CD4-positive, alpha-beta T cell treated with Interleukin-12 subunit alpha and Interleukin-12 subunit beta, for 1 hour (primary cell): ENCODE measurements at places on chromosomes 13 and 19.
A peak's percentile ranks its signal among the peaks of the same experiment; 100 is the strongest.

DNA sequence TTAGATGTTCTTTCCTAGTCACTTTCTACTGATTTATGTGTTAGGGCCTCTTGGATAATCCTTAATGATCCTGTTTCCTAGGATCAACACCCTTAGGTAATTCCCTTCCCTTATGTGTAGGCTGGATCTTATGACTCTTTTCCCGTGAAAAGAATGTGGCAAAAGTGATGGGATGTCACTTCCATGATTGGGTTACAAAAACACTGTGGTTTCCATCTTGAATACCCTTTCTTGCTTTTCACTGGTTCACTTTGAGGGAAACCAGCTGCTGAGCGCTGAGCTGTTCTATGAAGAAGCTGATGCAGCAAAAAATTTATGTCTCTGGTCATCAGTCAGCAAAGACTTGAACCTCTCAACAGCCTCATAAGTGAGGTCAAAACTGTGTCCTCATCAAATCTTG, 609.4 kb downstream of the OLFM4 start:
- no peak for DNase-seq

DNA sequence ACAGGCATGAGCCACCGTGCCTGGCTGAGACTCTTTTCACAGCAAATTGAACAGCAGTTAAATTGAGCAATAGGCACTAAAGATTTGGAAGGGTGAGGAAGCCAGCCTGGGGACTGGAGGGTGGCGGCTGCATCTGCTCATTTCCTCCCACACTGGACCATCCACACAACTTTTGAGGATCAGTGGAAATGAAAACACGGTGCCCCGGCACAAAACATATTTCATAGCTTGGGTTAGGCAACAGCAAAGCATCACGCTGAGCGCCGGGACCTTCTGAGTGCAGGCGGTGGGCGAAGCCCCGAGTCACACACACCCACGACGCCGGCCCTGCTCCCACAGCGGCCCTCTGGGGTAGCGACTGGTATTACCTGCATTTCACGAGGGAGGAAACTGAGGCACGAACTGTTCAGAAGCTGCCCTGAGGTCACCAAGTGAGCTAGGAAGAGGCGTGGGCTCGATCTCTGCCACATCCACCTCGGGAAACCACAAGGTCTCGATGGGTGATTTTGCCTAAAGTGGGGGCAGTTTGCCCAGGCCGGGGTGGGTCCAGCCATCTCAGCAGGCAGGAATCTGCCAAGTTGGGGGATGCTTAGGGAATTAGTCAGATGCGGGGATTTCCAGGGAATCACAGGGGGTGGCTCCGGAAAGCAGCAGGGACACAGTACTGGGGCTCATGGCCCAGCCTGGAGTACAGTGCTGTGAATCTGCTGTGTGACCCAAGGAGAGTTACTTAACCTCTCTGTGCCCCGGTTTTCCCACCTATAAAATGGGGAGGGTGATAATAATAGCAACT, 3.5 kb upstream of the SBNO2 start:
- DNase-seq: no peak

GRCh38 chr13:37621811-37622361, 23.3 kb upstream of the POSTN start:
- DNase-seq: no peak

DNA sequence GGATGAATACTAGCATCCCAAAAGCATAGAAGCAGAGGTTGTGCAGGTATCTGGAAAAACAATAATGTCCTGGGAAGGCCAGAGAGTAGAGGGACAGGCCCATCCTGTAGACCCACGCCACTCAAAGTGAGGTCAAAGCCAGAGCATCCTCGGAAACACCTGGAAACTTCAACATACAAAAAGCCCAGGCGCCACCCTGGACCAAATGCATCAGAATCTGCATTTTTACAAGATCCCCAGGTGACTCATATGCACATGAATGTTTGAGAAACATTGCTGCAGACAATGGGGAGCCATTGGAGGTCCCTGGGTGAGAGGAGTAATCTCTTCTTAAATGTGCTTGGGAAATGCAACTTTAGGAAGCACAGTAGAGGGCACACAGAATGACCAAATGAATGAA, 684.1 kb downstream of the DIAPH3 start:
- no peak for DNase-seq

GRCh38 chr19:7230826-7231225, 63.4 kb downstream of the INSR start:
- no peak for DNase-seq

- no peak for DNase-seq
Measured at GRCh38 chr13:97866346-97866745, 87.1 kb upstream of the IPO5 start.

DNA sequence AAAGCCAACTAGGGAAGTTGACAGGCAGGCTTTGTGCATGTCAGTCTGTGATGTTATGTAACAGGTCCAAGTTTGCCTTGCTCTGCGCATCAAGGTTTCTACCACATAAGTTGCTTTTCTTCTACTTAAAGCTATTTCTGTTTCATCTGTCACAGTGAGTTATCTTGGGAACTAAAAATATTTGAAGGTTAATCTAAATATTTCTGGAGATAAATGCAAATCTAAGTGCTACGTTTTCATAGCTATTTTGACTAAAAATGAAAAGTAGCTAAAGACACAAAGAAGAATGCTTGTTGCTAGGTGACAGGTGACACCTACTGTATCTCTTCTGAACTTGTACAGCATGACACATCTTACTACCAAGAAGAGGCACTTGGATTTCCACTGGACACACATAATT, 135.6 kb downstream of the KLF12 start:
- DNase-seq: peak; percentile 14

DNA sequence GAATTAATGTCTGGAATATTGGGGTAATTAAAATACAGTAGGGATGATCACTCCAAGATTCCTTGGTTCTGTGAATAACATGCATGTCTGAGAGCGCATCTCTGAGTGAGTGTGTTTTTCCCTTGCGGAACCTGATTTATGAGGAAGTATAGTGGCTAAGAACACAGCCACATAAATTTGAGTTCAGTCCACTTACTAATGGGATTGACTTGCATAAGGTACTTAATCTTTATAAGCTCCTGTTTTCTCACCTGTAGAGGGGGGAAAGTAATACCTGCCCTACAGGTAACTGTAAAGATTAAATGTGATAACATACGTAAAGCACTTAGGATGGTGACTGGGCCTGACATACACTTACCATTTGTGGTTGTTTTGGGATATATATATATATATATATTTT, 60.8 kb downstream of the KLF5 start:
- DNase-seq: no peak

- no peak for DNase-seq
Measured at GRCh38 chr13:41700790-41701310, 243.5 kb downstream of the RGCC start.

DNA sequence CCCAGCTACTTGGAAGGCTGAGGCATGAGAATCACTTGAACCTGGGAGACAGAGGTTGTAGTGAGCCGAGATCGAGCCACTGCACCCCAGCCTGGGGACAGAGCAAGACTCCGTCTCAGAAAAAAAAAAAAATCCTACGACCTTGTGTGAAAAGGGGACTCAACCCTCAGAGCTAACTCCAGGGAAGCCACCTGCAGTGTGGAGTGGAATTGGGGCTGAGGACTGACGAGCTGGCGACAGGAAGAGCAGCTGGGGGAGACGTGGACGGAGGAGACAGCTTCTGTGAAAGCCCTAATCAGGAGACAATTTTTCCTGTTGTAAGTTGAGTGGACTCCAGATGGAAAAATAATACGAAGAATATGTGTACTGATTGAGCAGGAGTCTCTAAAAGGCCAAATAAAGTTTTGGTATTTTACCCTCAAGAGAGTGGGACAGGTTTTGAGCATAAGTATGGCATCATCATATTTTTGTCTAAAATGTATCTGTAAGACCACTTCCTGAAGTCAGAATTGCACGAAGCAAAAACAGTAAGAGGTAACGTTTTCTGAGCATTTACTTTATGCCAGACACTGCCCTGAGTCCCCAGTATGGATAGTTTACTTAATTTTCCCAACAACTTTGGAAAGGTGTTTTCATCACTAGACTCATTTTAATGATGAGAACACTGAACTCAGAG, 12.0 kb upstream of the LAIR1 start:
- no peak for DNase-seq

DNA sequence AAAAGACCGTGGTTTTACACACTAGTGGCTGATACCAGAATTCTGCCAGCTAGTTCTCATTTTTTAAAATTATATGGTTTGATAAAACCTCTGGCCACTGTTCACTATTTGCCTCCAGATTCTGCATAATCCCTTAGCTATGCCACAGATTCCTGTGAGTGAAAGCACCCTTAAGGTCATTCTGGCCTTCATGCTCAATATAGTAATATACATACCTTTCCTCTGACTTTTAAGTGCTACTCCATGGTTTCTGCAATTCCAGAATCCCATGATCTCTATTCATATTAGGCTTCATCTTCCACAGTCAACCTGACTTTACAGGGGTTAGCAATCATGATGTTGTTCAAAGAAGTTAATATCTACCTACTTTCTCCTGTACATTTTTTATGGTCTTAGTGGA, 274.1 kb upstream of the EDNRB start:
- no peak for DNase-seq

DNA sequence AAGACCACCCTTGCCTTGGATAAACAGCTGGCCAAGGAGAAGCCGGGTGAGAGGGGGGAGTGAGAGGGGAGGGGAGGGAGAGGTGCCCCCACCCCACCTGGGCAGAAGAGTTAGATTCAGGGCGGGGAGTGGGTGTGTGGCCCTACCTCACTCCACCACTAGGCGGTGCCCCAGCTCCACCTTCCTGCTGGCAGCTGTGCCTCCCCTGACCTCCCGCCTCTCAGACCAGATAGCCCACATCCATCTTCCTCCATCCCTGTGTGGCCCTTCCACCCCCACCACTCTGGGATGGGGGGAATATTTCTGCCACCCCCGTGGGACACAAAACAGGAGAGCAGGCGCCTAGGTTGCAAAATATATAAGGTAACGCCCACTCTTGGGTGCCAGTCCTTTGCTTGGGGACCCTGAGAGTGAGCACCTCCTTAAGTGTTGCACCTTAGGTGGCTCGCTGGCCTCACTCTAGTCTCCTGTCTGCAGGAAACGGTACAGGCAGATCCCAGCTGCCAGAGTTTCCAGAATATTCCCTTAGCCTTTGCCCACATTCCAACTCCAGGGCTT, 13.8 kb upstream of the EHD2 start:
- peak; percentile 52 for DNase-seq

GRCh38 chr13:90792335-90792734, 555.2 kb upstream of the MIR17HG start:
- no peak for DNase-seq

DNA sequence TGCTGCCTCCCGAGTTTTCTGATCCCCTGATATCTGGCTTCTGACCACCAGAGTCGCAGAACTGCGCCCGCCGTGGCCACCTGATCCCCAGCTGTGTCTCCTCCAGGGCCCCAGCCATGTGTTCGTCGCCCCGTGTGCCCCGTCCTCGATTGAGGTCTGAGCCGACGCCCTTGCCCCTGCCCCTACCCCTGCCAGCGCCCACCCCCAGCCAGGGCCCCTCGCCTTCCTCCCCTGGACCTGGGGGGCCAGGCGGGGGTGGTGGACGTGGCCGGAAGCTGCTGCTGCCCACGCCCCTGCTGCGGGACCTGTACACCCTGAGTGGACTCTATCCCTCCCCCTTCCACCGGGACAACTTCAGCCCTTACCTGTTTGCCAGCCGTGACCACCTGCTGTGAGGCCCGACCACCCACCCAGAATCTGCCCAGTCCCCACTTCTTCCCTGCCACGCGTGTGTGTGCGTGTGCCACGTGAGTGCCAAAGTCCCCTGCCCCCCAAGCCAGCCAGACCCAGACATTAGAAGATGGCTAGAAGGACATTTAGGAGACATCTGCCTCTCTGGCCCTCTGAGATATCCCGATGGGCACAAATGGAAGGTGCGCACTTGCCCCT, 9.2 kb downstream of the PLPPR2 start:
- no peak for DNase-seq

- no peak for DNase-seq
Measured at GRCh38 chr13:71593566-71593965, 273.4 kb downstream of the DACH1 start.

- DNase-seq: no peak
Measured at GRCh38 chr13:29195456-29195855, 375.3 kb downstream of the MTUS2 start.
